ENCODE measurements at places on chromosomes 3 and 15. TPM values are rescaled to one million over a fixed set of nuclear protein-coding genes. Genes with fewer than 3 reads are reported as not detected.

TOPAZ1 gene
- total RNA-seq: not detected

CEMIP gene
- total RNA-seq: 0.51 TPM

TMC3 gene
- not detected for total RNA-seq

GJD2 gene
- not detected for total RNA-seq

ACKR2 gene
- total RNA-seq: 0.89 TPM

HMCES gene
- total RNA-seq: 31.6 TPM

ST3GAL6 gene
- 4.1 TPM for total RNA-seq

Data from mesangial cell (primary cell).